Adrenal gland (tissue), 19 donors: ENCODE measurements at places on chromosomes 13 and 19. TPM values are rescaled to one million over a fixed set of nuclear protein-coding genes. Genes with fewer than 3 reads are reported as not detected.

The LAIR1 gene
- 12.0 TPM for total RNA-seq

The ACP5 gene
- 18.7 TPM for total RNA-seq

The GPATCH1 gene
- 5.4 TPM for total RNA-seq

The BEST2 gene
- not detected for total RNA-seq

The C19orf67 gene
- total RNA-seq: not detected

GRCh38 chr19:38213911-38214625 lies 10.0 kb downstream of the DPF1 start:
- no peak overlapping the region for H3K4me3 ChIP-seq
- no peak for DNase-seq
- peaks cover 10% of the 10 kb centered on the region for H3K27me3 ChIP-seq
- no peaks in the 10 kb centered on the region for H3K36me3 ChIP-seq

DNA sequence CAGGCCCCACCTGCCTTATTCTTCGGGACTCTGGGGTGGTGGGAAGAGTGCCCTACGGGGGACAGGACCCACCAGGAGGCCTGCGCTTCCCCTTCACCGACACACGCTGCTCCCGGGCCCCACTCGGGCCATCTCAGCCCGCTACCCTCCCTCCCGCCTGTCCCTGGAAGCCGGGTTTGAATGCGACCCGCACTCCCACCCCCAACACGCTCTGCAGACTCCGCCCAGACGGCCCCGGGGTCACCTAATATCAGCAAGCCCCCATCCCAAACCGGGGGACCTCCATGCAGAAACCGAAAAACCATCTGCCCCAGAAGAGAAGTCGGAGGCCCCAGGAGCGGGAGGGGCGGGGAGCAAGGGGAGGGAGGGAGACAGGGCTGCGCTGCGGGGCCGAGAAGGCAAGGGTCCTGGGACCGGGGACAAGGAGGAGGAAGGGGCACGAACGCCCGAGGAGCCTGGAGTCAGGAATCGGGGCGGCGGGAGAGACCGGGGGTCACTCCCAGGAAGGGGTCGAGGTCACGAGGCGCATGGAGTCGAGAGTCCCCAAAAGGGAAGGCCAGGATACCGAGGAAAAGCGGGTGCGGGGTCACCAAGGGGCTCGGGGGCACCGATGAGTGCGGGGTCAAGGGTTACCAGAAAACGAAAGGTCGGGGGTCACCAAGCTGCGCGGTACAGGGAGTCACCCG lies 766 bp downstream of the SBNO2 start:
- H3K27ac ChIP-seq: peak overlapping the region; percentile 100
- no peaks in the 10 kb centered on the region for H3K36me3 ChIP-seq
- H3K4me3 ChIP-seq: peak overlapping the region; percentile 99
- no peaks in the 10 kb centered on the region for H3K27me3 ChIP-seq

DNA sequence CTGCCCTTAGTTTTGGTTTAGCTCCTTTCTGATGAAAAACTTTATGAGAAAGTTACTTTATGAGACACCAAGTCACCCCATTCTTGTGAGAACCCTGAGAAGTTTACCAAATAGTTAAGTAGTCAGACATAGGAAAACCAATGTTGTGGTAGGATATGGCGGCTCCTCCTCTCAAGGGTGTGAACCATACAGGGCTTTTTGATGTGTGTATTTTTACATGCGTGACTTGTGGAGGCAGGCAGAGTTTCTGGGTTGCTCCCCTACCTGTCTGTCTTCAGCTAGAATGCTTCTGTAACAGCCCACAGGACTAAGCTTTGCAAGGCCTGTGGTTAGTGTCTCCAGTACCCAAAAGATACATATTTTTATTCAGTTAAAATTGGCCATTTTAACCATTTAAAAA lies 18.3 kb downstream of the UBAC2 start:
- H3K4me3 ChIP-seq: no peak overlapping the region
- peaks cover 11% of the 10 kb centered on the region for H3K4me1 ChIP-seq
- H3K27me3 ChIP-seq: no peaks in the 10 kb centered on the region
- H3K36me3 ChIP-seq: no peaks in the 10 kb centered on the region

DNA sequence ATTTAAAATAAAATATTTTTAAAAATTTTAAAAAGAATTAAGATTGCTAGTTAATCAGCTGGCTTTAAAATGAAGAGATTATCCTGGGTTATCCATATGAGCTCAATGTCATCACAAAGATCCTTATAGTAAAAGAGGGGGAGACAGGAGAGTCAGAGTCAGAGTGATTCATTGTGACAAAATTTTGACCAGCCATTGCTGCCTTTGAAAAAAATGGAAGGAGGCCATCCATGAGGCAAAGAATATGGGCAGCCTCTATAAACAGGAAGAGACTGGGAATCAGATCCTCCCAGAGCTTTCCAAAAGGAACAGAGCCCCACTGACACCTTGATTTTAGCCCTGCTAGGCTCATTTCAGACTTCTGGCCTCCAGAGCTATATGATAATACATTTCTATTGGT lies 9.3 kb upstream of the RUBCNL start:
- H3K27ac ChIP-seq: no peak overlapping the region
- no peaks in the 10 kb centered on the region for H3K4me1 ChIP-seq
- no peaks in the 10 kb centered on the region for H3K27me3 ChIP-seq
- no peak overlapping the region for H3K4me3 ChIP-seq

DNA sequence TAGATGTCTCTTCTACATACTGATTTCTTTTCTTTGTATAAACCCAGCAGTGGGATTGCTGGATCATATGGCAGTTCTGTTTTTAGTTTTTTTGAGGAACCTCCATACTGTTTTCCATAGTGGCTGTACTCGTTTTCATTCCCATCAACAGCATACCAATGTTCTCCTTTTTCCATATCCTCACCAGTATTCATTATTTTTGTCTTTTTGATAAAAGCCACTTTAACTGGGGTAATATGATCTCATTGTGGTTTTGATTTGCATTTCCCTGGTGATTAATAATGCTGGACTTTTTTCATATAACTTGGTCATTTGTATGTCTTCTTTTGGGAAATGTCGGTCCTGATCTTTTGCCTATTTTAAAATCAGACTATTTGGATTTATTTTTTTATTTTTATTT lies 108.5 kb downstream of the PAN3 start:
- DNase-seq: no peak
- H3K27ac ChIP-seq: no peak overlapping the region
- H3K4me3 ChIP-seq: no peak overlapping the region
- no peaks in the 10 kb centered on the region for H3K27me3 ChIP-seq

DNA sequence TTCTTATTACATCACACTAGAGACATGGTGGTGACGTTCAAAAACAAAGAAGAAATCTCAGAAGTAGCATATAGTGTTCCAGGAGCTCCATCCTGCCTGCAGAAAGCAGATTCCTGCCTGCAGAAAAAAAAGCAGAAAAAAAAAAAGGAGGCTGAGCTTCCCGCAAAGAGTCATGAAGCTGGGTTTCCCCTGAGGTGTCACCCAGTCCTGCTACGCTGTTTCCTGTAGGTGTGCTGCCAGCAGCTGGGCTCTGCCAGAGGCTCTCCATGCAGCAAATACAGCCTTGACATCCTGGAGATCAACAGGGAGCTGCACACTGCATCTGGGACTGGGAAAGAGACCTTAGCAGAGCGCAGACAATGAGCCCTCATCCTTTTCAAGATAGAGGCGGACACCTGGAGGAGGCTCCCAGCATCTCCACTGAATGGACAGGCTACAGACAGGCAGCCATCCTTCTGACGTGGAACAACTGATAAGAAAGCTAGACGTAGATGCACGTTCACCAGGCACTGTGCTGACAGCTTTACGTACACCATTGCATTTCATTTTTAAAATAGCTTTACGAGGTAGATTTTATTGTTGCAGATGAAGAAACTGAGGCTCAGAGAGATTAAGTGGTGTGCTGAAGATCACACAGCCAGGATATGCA lies 350.9 kb downstream of the FOXO1 start:
- no peaks in the 10 kb centered on the region for H3K36me3 ChIP-seq
- peak; percentile 58 for DNase-seq
- H3K27me3 ChIP-seq: no peaks in the 10 kb centered on the region
- H3K4me3 ChIP-seq: no peak overlapping the region

DNA sequence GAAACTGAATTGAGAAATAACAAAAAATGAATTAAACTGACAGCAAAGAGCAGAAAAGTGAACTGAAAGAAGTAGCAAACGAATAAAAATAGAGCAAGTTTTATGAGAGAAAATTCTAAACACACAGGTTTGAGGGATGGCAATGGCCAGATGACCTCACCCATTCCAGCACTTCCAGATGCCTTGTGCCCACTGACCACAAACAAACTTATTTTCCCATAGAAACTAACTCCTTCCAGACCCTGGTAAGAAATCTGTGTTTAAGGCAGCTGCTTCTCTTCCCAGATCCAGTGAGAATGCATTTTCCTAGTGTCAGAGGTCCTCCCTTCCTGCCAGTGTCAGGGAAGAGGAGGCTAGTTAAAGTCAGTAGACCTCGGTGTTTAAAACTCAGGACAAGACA lies 51.7 kb downstream of the RXFP2 start:
- no peak for DNase-seq
- no peaks in the 10 kb centered on the region for H3K27me3 ChIP-seq
- H3K4me3 ChIP-seq: no peak overlapping the region
- no peak overlapping the region for H3K27ac ChIP-seq

DNA sequence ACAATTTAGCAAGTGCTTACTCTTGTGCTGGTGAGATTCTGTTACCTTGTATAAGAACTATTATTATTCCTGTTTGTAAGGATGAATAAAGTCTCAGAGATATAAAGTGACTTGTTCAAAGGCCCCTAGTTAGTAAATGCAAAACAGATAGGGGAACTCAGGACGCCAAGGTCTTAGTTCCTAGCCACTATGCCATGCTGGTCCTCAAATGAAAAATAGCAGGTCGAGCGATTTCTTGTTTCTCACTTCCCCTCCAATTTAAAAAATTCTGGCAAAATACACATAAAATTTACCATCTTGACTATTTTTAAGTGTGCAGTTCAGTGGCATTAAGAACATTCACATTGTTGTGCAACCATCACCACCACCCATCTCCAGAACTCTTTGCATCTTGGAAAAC lies 1.1 kb downstream of the TECR start:
- H3K27me3 ChIP-seq: no peaks in the 10 kb centered on the region
- peak overlapping the region; percentile 89 for H3K27ac ChIP-seq
- no peak overlapping the region for H3K4me3 ChIP-seq
- H3K4me1 ChIP-seq: peaks cover 33% of the 10 kb centered on the region
- DNase-seq: no peak

- H3K27me3 ChIP-seq: no peaks in the 10 kb centered on the region
- H3K4me3 ChIP-seq: no peak overlapping the region
- H3K4me1 ChIP-seq: peaks cover 23% of the 10 kb centered on the region
These were observed 9.7 kb downstream of the TLE6 start for GRCh38 chr19:2986951-2987524.

- no peaks in the 10 kb centered on the region for H3K36me3 ChIP-seq
- H3K27me3 ChIP-seq: no peaks in the 10 kb centered on the region
- peak overlapping the region; percentile 77 for H3K27ac ChIP-seq
- H3K4me3 ChIP-seq: no peak overlapping the region
- no peaks in the 10 kb centered on the region for H3K4me1 ChIP-seq
These were observed 187.1 kb downstream of the TDRD3 start for GRCh38 chr13:60583911-60584753.

DNA sequence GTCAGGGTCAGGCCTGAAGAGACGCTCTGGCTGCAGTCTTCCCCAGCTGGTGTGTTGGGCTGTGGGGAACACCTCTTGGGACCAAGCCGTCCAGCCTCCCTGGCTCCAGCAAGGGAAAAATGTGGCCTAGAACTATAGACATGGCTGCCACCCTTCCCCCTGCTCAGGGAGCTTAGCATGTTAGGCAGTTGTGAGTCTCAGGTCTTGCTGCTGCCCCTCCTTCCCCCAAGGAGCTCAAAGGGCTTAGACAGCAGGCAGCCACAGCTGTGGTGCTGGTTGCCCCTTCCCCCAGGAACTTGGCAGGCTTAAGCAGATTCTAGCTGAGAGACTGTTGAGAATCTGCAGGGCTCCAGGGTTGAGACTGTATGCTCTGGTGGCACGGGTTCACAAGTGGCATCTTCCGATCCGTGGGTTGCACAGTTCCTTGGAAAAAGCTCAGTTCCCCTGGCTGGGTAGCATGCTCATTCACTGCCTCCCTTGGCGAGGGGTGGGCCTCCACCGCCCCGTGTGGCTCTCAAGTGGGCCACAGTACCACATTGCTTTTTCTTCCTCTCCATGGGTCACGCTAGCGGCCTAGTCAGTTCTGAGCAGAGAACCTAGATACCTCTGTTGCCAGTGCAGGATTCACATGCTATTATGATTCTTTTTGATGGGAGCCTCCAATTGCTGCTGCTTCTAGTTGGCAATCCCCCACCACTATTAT lies 1258.6 kb downstream of the OLFM4 start:
- H3K4me3 ChIP-seq: no peak overlapping the region
- no peaks in the 10 kb centered on the region for H3K4me1 ChIP-seq
- no peaks in the 10 kb centered on the region for H3K27me3 ChIP-seq
- no peak overlapping the region for H3K27ac ChIP-seq
